ENCODE measurements at places on chromosomes 1 and 21. TPM values are rescaled to one million over a fixed set of nuclear protein-coding genes. Genes with fewer than 3 reads are reported as not detected.

The SNX7 gene
- total RNA-seq: 31.5 TPM

The LCE3E gene
- not detected for total RNA-seq

DNA sequence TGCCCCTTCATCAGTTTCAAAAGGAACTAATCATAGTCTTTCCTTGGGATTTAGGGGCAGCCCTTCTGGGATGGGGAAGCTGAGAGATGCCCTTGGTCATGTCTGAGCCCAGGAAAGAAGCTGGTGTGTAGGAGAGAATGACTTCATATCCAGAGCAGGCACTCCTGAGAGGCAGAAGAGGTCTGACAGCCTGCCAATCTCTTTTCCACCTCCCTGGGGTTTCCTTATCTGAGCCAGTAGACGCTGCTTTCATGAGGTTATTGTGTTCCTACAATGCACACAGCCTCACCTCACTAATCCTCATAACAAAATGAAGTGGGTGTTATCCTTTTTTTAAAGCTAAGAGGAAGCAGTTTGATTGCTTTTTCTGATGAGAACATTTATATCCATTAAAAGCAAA, 14.1 kb downstream of the ROR1 start:
- H3K4me1 ChIP-seq: no peaks in the 10 kb centered on the region
- H3K4me3 ChIP-seq: no peak overlapping the region
- no peaks in the 10 kb centered on the region for H3K27me3 ChIP-seq
- H3K36me3 ChIP-seq: no peaks in the 10 kb centered on the region

DNA sequence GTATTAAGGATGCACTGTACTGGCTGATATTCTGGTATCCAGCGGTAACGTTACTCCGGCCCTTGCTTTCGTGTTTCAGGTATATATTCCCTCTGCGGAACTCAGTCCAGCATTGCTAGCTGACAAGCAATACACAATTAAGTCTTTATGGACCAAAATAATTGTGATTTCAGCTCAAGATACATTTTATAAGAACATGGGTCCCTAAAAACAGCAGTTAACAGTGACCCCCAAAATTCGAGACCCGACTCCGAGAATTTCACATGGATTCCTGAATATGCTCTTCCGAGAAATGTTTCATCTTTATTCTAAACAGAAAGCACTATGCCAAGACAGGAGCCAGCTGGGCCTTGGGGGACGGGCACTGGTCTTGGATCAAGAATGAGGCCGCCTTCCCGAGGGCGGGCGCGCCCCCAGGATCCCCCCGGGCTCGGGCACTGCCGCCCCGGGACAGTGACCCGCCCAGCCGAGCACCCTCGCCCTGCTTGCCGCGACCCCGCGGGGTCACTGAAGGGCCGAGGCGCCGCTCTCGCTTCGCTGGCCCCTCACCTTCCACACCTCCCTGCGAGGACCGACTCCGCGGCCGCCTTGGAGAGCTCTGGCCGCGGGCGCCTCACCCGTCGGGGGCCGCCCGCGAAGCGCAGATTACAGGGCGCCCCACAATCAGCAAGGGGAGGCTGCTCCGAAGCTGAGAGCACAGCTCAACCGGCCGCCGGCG, 610 bp downstream of the SCYL3 start:
- H3K27me3 ChIP-seq: no peaks in the 10 kb centered on the region
- H3K27ac ChIP-seq: peak overlapping the region; percentile 99
- H3K4me1 ChIP-seq: peaks cover 21% of the 10 kb centered on the region
- peak overlapping the region; percentile 99 for H3K4me3 ChIP-seq
- DNase-seq: no peak
- H3K36me3 ChIP-seq: no peaks in the 10 kb centered on the region

GRCh38 chr1:183353597-183353996, 64.6 kb downstream of the NMNAT2 start:
- no peak for DNase-seq
- no peaks in the 10 kb centered on the region for H3K36me3 ChIP-seq
- no peaks in the 10 kb centered on the region for H3K27me3 ChIP-seq
- no peak overlapping the region for H3K4me3 ChIP-seq

All from breast epithelium (tissue), 4 donors.